ENCODE measurements at places on chromosomes 7 and 10. TPM values are rescaled to one million over a fixed set of nuclear protein-coding genes. Genes with fewer than 3 reads are reported as not detected.

DNA sequence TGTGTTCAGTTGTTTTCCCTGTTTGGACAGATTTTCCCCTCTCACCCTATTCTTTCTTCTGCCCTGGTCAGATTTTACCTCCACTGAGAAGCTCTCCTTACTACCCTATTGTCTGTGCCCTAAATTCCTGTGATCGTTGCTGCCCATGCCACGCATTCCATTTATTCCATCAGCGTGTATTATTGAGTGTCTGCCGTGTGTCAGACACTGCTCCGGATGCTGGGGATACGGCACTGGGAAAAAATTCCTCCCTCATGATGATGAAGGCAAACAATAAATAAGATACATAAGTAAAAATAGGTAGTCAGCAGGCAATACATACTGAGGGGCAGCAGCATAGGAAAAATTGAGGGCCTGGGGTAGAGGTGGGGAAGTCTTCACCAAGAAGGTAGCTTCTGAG is 86.8 kb downstream of the FANK1 start:
- no peak for DNase-seq

- no peak for DNase-seq
Measured at GRCh38 chr7:69717221-69717620, 118.9 kb downstream of the AUTS2 start.

DNA sequence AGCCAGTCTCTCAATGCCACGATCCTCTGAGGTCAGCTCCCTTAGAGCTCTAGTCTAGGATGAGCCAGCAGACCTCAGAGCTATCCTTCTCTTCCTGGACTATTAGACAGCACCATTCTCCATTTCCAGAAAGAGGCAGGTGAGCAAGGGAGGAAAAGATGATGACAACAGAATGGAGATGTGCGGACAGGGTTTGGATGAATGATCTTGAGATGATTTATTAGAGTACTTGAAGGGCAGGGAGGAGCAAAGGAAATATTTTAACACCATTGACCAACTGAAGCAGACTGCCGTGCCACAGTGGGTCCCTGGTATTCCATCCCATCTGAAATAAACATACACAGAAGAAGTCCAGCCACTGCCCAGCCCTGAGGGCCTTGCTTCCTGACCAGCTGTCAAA is 94.3 kb downstream of the CFAP58 start:
- DNase-seq = no peak

GRCh38 chr10:132068431-132069121 is 2.8 kb downstream of the JAKMIP3 start:
- DNase-seq = no peak

- DNase-seq = no peak
Measured at GRCh38 chr7:35260246-35260645, 6.3 kb upstream of the TBX20 start.

- DNase-seq = peak; percentile 46
Measured at GRCh38 chr10:2978111-2978510, 89.2 kb upstream of the PFKP start.

- no peak for DNase-seq
Measured at GRCh38 chr10:110694820-110695538, 50.8 kb downstream of the RBM20 start.

DNA sequence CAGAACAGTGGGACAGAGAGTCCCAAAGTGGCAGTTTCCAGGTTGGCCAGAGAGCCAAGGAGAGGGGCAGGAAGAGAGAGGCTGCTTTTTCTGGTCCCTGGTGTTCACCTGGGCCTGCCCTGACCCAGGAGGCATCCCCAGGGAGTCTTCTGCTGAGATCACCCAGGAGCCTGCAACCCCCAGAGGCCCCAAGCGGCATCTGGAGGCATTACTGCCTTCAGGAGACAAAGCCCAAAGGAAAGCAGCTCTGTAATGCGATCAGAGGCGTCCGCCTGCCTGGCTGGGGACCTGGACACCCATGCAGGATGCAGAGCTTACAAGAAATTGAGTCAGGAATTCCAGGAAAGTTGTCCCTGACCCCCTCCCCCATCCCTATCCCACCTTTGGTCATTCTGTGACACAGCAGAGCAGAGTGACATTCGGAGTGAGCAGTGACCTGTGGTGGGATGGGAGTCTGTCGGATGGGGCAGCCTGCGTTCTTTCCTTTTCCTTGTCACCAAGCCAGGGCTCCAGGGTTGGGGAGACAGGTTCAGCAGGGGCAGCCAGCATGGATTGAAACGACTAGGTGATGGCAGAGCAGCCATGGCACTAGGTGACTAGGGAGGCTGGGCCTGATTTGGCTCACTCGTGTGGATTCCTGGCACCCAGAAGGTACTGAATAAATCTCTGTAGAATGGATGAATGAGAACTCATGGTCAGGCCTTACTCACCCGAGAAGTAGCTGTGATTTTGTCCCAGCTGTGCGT is 10.4 kb downstream of the UNC5B start:
- no peak for DNase-seq

- no peak for DNase-seq
Measured at GRCh38 chr7:143391462-143392404, 10.6 kb downstream of the ZYX start.

DNA sequence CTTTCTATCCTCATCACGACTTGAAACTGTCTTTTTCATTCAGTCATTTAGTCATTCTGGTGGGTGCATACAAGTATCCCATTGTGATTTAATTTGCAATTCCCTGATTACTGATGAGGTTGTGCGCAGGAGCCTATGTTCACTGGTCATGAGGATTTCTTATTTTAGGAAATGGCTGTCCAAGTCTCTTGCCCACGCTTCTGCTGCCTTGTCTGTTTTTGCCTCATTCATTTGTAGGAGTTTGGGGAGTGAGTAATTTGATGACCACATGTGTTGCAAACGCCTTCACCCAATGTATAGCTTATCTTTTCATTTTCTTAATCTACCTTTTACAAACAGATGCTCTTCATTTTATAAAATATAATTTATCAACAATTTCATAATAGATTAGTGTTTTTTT is 127.3 kb downstream of the ARHGAP22 start:
- no peak for DNase-seq

- DNase-seq = peak; percentile 11
Measured at GRCh38 chr7:77482015-77482414, 55.1 kb upstream of the PTPN12 start.

- DNase-seq = no peak
Measured at GRCh38 chr10:64142395-64142794, 621.2 kb downstream of the REEP3 start.

GRCh38 chr10:30818854-30819253 is 189.3 kb upstream of the LYZL2 start:
- DNase-seq = no peak

DNA sequence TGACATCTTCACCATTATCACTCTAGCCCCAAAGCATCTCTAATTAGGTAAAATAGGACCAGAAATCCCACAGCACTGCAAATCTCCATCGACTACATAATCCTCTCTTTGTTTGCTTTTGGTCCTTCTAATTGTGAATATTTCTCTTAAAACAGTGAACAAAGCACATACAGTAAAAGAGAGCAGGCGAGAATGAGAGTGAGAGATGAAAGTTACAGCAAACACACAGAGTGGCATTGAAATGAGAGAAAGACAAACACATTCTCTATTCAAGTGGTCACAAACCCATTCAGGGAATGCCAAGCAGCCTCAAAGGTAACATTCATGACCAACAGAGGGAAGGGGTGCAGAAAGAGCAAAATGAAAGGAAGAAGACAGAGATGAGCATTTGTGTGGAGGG is 109.8 kb upstream of the PTN start:
- no peak for DNase-seq

ZNF775 gene
- 4.2 TPM for polyA plus RNA-seq

CNNM2 gene
- polyA plus RNA-seq = 9.6 TPM

CALML5 gene
- not detected for polyA plus RNA-seq

LRRC18 gene
- not detected for polyA plus RNA-seq

HOXA6 gene
- polyA plus RNA-seq = 25.1 TPM

Measured in left renal pelvis (tissue), 4 donors.